B cell (primary cell): ENCODE measurements at places on chromosomes 13 and 19.

GRCh38 chr13:74452881-74453280 is 318.7 kb upstream of the KLF12 start:
- no peak overlapping the region for H3K4me3 ChIP-seq
- H3K27ac ChIP-seq = no peak overlapping the region
- no peaks in the 10 kb centered on the region for H3K27me3 ChIP-seq
- no peaks in the 10 kb centered on the region for H3K4me1 ChIP-seq
- H3K36me3 ChIP-seq = no peaks in the 10 kb centered on the region

GRCh38 chr13:37385956-37386670 is 212.5 kb downstream of the POSTN start:
- no peak overlapping the region for H3K4me3 ChIP-seq
- no peaks in the 10 kb centered on the region for H3K27me3 ChIP-seq
- DNase-seq = no peak
- H3K36me3 ChIP-seq = no peaks in the 10 kb centered on the region
- no peaks in the 10 kb centered on the region for H3K4me1 ChIP-seq
- no peak overlapping the region for H3K27ac ChIP-seq

DNA sequence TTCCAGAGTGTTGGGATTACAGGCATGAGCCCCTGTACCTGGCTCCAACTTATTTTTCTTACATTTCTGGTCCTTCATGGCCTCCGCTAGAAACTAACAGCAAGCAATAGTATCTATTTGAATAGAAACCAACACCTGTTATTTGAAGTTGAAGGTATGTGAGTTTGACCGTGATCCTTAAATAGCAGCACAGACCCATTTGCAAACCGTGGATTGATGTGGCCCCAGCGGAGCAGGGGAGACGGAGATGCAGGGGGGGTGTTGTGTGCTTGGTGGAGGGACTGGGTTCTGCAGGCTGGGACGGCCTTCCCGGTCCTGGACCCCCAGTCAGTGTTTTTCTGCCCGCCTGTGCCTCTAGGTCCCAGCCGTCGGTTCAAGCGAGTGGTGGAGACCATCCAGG is 16.9 kb downstream of the TMEM150B start:
- H3K4me1 ChIP-seq = no peaks in the 10 kb centered on the region
- H3K36me3 ChIP-seq = no peaks in the 10 kb centered on the region
- no peak overlapping the region for H3K27ac ChIP-seq
- H3K4me3 ChIP-seq = no peak overlapping the region
- H3K27me3 ChIP-seq = no peaks in the 10 kb centered on the region

DNA sequence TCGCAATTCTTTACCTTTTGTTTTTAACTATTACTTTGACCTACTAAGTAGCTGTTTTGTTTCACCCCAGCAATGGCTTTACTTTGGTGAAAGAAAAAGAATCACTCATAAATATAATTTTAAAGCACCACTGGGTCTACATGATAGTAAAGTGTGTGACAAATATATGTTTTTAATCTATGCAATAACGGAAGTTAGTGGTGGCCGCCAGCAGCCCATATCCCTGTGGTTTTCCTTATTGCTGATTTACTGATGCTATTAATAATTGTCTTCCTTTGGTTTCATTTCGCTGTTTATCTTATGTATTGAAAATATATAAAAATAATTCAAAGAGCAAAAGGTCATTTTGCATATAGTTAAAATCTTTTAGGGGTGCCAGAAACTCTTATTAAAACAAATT is 491.3 kb downstream of the DIAPH3 start:
- no peaks in the 10 kb centered on the region for H3K27me3 ChIP-seq
- H3K4me1 ChIP-seq = no peaks in the 10 kb centered on the region
- H3K36me3 ChIP-seq = no peaks in the 10 kb centered on the region

DNA sequence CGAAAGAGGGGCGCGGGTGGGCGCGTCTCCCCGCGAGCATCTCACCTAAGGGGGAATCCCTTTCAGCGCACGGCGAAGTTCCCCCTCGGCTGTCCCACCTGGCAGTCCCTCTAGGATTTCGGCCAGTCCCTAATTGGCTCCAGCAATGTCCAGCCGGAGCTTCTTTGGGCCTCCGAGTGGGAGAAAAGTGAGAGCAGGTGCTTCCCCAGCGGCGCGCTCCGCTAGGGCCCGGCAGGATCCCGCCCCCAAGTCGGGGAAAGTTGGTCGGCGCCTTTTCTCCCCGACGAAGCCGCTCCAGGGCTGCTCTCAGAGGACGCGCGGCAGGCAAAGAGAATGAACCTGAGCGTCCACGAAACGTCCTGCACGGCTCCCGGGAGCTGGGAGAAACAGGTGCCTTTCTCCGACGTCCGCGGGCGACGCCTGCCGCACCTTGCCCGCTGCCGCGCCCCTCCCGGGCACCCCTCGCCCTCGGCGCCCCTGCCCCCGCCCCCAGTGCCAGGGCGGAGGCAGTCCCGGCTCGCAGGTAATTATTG is 366 bp upstream of the KL start:
- H3K27me3 ChIP-seq = peaks cover 27% of the 10 kb centered on the region
- no peaks in the 10 kb centered on the region for H3K36me3 ChIP-seq
- peak; percentile 5 for DNase-seq
- peaks cover 17% of the 10 kb centered on the region for H3K4me1 ChIP-seq
- no peak overlapping the region for H3K27ac ChIP-seq

GRCh38 chr13:60448907-60449510 is 52.0 kb downstream of the TDRD3 start:
- H3K36me3 ChIP-seq = no peaks in the 10 kb centered on the region
- no peak overlapping the region for H3K4me3 ChIP-seq
- no peaks in the 10 kb centered on the region for H3K27me3 ChIP-seq
- H3K4me1 ChIP-seq = no peaks in the 10 kb centered on the region
- peak; percentile 22 for DNase-seq

- no peak overlapping the region for H3K4me3 ChIP-seq
- DNase-seq = no peak
- no peaks in the 10 kb centered on the region for H3K4me1 ChIP-seq
- H3K36me3 ChIP-seq = no peaks in the 10 kb centered on the region
- H3K27me3 ChIP-seq = no peaks in the 10 kb centered on the region
Observed at GRCh38 chr13:34430294-34430693, 511.8 kb upstream of the NBEA start.

GRCh38 chr13:32639502-32640105 is 53.4 kb downstream of the PDS5B start:
- H3K27ac ChIP-seq = no peak overlapping the region
- H3K4me1 ChIP-seq = peaks cover 11% of the 10 kb centered on the region
- peak; percentile 72 for DNase-seq
- no peak overlapping the region for H3K4me3 ChIP-seq
- no peaks in the 10 kb centered on the region for H3K27me3 ChIP-seq
- no peaks in the 10 kb centered on the region for H3K36me3 ChIP-seq

DNA sequence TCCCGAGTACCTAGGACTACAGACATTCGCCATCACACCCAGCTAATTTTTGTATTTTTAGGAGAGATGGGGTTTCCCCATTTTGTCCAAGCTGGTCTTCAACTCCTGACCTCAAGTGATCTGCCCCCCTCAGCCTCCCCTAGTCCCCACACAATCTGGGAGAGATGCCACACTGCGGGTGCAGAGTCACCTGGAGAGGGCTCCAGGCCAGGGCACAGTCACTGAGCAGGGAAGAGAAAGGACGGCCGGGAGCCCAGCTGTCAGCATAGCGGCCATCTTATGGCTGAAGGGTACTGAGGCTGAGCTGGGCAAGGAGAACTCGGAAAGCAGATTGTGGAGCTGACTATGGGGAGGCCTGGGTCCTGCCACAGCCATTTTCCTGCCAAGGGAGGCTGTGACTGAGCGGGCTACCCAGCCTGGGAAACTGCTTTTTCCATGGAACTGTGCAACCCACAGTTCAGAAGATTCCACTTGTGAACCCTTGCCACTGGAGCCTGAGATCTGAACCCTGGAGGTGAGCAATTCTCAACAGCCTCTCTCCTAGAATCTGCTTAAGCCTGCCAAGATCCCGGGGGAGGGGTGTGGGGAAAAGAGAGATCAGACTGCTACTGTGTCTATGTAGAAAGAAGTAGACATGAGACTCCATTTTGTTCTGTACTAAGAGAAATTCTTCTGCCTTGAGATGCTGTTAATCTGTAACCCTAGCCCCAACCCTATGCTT is 109.2 kb downstream of the ZNF486 start:
- peaks cover 20% of the 10 kb centered on the region for H3K4me1 ChIP-seq
- no peak overlapping the region for H3K4me3 ChIP-seq
- H3K27ac ChIP-seq = no peak overlapping the region
- H3K27me3 ChIP-seq = no peaks in the 10 kb centered on the region

- H3K27me3 ChIP-seq = no peaks in the 10 kb centered on the region
- DNase-seq = no peak
- no peak overlapping the region for H3K27ac ChIP-seq
Observed at GRCh38 chr19:14183741-14184350, 22.1 kb downstream of the ADGRL1 start.

DNA sequence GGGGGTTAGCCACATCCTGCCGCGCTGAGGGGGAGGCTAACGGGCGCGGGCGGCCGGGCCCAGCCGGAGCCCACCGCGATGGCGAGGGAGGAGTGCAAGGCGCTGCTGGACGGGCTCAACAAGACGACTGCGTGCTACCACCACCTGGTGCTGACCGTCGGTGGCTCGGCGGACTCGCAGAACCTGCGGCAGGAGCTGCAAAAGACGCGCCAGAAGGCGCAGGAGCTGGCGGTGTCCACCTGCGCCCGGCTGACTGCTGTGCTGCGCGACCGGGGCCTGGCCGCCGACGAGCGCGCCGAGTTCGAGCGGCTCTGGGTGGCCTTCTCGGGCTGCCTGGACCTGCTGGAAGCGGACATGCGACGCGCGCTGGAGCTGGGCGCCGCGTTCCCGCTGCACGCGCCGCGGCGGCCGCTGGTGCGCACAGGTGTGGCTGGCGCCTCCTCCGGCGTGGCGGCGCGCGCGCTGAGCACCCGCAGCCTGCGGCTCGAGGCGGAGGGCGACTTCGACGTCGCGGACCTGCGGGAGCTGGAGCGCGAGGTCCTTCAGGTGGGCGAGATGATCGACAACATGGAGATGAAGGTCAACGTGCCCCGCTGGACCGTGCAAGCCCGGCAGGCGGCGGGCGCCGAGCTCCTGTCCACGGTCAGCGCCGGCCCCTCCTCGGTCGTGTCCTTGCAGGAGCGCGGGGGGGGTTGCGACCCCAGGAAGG is 692 bp downstream of the RGS9BP start:
- H3K4me3 ChIP-seq = no peak overlapping the region
- H3K27ac ChIP-seq = no peak overlapping the region

DNA sequence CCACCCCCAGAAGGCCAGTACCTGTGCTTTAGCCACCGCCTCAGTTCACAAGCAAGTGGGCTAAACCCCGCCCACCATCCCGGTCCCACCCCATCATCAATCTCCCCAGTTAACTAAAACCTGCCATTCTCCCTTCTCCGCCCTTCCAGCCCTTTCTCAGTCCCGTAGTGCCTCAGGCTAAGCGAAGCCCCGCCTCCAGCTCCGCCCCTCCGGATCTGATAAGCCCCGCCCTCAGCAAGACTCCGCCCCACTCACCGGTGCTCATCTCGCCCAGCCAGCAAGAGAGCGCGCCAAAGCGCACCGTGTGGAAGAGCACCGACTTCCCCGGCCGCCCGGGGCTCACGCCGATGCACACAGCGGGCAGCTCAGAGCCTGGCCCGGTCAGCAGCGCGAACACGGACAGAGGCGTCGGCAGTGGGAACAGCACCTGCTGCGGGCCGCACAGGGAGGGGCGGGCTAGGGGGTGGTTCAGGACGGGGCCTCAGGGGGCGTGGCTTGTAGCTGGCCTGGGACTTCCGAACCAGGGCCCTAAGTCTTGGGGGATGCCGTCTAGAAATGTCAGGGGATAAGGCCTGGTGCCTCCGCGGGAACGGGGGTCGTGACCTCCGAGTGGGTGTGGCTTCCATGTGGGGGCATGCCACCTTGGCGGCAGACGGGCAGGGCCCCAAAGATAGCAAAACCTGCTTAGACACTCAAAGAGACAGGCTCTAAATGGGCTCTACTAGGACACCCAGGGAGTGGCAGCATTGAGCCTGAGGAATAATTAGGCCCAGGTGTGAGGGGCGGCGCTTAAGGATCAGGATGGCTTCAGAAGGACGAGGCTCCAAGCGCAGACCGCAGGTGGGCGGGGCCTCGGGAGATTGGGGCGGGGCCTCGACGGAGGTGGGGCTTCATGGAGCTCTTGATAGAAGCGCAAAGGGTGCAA is 21.4 kb downstream of the MAP4K1 start:
- no peaks in the 10 kb centered on the region for H3K4me1 ChIP-seq
- H3K27ac ChIP-seq = no peak overlapping the region
- H3K4me3 ChIP-seq = no peak overlapping the region
- peaks cover 62% of the 10 kb centered on the region for H3K36me3 ChIP-seq

- no peak for DNase-seq
- no peaks in the 10 kb centered on the region for H3K27me3 ChIP-seq
- peaks cover 39% of the 10 kb centered on the region for H3K4me1 ChIP-seq
- no peak overlapping the region for H3K4me3 ChIP-seq
- peaks cover 23% of the 10 kb centered on the region for H3K36me3 ChIP-seq
- no peak overlapping the region for H3K27ac ChIP-seq
Observed at GRCh38 chr19:16619457-16619856, 8.5 kb downstream of the MED26 start.

DNA sequence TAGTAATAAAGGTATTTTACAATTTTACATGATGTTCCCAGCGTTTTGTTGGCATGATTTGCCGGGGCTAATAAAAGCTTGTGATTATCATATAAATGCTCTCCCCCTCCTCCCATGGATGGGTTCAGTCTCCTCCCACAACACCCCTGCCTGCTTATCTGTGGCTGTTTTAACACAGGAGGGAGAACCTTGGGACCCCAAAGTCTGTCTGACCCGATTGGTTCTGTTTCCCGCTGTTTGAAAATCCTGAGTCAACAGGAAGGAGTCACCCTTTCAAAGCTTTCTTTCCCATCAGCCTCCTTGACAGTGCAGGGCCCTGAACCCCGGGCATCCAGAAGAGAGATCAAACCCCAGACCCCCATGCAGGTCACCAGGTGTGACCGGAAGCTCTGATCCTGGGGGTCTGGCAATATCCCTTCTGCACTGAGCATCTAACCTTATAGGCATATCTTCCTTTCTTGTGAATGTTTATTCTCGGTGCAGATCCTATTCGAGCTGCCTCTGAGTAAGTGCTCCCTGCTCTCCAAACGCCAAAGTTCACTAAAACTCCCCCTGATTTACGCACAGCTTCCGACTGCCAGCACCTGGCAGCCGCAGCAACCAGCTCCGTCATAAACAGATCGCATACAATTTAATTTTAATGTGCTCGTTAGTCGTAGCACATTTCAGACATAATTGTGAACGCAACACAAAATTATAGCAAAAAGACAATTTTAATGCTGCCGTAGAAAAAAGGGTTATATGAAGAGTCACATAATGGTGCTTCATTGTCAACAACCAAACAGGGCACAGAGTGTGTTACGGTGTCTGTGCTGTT is 74.8 kb downstream of the TSHZ3 start:
- no peak for DNase-seq
- no peaks in the 10 kb centered on the region for H3K27me3 ChIP-seq
- no peak overlapping the region for H3K4me3 ChIP-seq
- no peak overlapping the region for H3K27ac ChIP-seq
